ENCODE measurements at places on chromosomes 4 and X.

GRCh38 chr4:52670739-52671138 is 11.6 kb upstream of the USP46 start:
- DNase-seq, result no peak

GRCh38 chr4:152992466-152992865 is 56.3 kb downstream of the FHDC1 start:
- no peak for DNase-seq

GRCh38 chrX:31397119-31397518 is 325.3 kb upstream of the FTHL17 start:
- DNase-seq, result no peak

DNA sequence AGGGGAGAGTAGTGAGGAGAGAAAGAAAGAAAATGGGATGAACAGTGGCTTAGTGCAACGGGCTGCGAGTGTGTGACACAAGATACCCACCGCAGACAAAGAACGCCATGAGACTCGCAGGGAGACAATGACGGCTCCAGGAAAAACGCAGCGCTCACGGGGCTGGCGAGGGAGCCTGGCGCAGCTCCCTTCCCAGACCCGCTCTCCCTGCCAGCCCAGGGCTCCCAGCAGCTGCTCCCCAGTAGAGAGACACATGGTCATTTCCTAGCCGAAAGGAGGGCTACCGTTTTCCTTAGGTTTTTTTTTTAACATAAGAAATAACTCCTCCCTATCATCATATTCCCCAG is 149.5 kb downstream of the MAML3 start:
- DNase-seq, result no peak

DNA sequence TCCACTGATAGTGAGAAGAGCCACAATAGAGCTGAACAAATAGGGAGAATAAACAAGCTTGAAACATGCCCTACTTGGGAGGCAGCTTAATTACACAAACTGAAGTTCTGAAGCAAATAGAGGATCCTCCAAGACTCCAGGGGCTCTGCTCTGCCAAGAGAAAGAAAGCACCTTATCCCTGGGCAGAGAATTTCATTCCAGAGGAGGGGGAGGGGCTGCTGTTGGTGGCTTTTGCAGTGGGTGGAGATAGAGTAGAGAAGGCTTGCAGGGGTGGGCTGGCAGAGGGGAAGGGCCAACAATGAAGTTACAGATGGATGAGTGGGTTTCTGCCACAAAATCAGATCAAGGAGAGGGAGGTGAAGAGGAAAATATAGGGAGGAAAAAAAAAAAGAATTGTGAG is 1.0 kb upstream of the LPAR4 start:
- no peak for DNase-seq

GRCh38 chr4:154406018-154406795 is 85.4 kb downstream of the DCHS2 start:
- no peak for DNase-seq

- no peak for DNase-seq
These were observed 94.8 kb downstream of the ADGRL3 start for GRCh38 chr4:61294936-61295335.

- DNase-seq, result no peak
These were observed 39.7 kb upstream of the TBC1D14 start for GRCh38 chr4:6869944-6870343.

DNA sequence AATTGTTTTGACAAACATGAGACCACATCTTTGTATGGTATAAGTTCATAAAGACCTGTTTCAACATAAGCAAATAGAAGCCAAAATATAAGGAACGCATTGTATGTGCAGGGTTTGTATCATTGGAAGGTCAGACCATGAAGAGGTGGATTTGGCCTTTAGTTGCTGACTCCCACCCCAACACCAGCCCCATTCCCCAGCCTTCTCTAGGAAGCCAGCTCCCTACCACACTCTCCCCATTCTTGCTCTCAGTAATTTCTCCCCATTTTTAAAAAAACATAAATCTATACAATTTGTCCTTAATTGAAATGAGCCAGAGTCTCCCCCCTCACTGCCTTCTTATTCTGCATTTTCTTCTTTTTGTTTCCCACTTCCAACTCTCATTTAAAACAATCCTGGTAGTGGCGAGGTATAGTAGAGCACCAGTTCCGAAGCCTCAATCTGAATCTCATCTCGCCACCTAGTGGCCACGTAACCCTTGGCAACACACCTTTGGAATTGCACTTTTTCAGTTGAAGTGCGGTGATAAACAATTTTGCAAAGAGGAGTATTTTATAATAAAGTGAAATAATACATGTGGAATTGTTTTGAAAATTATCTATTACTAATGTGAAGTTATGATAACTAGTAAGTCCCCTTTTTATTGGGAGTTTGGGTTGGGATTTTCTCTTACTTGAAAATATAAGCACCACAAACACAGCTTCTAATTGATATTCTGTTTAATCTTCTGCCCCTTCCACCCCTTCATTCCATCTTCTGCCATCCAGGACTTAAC is 126.6 kb downstream of the ASB9 start:
- DNase-seq, result no peak

DNA sequence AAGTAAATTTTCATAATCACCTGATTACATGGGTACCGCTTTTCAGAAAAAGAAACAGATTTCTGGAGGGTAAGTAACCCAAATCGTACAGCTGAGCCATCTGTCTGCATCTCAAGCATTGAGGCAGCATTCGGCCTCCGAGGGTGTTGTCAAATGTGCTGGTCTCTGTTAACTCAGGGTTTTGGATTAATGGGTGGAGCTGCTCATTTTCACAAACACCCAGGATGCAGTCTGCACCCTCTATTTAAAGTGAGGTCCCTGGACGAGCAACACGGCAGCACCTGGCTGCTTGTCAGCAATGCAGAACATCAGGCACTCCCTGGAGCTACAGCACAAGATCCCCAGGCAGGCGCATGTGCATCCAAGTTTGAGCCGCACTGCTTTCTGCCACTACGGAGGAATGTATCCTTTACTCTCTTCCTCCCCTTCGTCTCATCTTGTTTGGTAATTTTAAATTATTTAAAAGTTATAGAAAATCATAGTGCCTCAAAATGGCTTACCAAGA is 24.7 kb upstream of the NAP1L5 start:
- no peak for DNase-seq

DNA sequence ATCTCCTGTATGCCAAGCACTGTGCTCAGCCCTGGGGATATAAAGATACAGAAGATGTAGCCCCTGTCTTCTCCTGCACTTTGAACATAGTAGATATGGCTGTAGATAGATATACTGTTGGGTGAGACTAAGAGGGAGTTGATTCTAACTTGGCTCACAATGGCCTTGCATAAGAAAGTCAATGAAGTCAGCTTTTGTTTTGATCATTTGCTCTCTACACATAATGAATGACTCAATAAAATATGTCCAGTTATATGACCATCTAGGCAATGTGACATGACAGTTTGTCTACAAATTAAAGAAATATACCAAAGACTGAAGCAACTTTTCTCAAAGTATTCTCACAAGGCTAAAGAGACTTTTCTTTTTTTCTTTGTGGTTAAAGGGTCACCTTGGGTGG is 147.6 kb upstream of the DIPK2B start:
- no peak for DNase-seq

DNA sequence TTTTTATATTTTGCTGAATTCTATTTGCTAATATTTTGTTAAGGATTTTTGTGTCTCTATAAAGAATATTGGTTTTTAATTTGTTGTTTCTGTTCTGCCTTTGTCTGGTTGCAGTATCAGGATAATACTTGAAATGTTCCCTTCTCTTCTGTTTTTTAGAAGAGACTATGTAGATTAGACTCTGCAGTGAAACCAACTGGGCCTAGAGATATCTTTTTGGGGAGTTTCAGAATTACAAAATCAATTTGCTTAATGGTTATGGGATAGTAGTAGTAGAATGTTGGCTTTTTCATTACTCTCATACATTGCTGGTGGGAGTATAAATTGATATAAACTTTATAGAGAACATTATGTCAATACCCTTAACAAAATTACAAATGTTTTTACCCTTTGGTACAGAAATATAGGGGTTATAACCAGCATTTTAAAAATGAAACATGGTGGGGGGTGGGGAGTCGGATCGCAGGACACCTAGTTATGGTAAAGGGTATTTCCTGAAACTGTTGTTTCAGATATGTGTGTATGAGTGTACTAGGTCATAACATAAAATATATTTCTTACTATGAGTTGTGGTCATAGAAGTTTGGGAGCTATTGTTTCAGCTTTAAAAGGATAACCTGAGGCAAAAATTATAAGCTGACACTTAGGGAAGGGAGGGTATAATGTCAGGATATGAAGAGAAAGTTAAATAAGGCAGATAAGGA is 29.0 kb downstream of the CLOCK start:
- no peak for DNase-seq

DNA sequence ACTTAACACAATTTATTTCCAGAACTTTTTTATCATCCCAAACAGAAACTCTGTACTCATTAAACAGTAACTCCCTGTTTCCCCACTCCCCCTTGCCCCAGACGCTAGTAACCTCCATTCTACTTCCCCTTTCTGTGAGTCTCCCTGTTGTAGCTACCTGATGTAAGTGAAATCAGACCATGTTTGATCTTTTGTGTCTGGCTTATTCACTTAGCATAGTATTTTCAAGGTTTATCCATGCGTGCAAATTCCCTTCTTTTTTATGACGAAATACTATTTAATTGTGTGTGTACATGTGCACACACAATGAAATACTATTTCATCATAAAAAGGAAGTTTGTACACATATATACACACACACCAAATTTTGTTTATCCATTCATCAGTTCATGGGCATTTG is 5.2 kb downstream of the PKD2 start:
- no peak for DNase-seq

- no peak for DNase-seq
These were observed 597.9 kb downstream of the GBA3 start for GRCh38 chr4:23290656-23291055.

GRCh38 chr4:98873059-98873458 is 55.9 kb downstream of the EIF4E start:
- no peak for DNase-seq

DNA sequence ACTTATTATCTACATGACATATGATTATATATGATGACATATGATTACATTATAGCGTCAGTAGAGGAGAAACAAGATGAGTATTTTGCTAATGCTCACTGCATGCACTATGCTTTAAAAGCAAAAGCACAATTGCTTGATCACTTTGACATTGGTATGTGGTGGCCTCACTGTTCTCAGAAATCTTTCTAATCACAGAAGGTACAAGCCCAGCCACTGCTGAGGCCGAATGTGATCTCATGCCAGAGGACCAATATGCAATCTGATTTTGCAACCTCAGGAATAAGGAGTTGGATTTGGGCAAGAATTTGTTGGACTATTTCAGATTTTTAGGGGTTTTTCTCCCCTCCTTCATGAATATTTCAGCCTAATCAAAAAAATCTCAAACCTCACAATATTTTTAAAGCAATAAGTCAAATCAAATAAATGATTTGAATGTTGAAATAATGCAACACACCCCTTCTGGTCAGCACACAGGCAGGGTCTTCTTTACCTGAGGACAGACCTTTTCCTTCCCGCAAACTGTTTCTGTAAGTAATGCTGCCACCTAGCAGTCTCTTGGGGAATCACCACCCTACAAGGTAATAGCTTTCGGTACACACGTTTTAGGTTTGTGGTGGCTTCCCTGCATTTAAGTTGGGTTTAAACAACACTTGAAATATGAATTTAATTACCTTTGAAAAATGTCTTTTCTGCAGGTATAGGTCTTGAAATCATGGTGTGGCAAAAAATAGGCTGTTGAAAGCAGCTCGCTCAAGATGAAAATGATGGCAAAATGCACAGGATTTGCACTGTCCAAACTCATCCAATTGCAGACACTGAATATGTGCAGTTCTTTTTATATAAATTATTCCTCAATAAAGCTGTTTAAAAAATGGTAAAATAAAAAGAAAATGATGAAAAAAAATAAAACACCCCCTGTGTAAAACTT is 4.8 kb upstream of the CXCL13 start:
- no peak for DNase-seq

DNA sequence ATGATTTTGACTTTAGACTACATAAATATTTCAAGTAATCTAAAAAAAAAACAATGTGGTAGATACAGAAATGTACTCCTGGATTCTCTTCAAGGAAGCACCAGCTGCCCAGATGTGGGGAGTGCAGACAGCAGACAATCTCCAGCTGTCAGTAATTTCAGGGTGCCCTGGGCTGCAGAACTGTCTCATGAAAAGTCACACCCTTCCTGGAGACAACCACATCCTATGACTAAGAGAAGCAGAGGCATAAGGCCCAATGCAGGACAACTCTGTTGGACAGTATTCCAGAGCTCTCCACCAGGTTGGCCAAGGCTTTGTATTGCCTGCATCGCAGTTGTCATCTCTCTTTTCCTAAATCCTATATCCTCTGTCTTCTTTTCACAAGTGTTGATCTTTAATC is 34.4 kb upstream of the BLTP1 start:
- DNase-seq, result no peak

GRCh38 chr4:40848251-40848650 is 98.5 kb downstream of the NSUN7 start:
- no peak for DNase-seq

- no peak for DNase-seq
These were observed 1684.8 kb upstream of the TENM3 start for GRCh38 chr4:180558427-180558826.

DNA sequence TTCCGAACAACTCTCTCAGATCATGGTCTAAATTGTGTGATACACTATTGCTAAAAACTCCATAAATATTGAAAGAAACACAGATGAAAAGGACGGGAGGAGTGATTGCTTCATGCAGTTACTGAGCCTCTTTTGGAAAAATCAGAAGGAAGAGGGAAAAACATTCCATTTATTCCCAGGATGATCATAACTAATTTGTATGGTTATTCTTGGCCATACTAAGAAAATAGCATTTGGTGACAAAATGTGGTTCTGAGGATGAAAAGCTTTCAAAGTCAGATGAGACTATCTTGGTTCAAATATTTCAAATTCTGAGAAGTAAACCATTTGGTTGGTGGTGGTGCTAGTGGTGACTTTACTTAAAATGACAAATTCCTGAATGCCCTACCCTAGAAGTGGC is 305.4 kb upstream of the LDB2 start:
- DNase-seq, result no peak

DNA sequence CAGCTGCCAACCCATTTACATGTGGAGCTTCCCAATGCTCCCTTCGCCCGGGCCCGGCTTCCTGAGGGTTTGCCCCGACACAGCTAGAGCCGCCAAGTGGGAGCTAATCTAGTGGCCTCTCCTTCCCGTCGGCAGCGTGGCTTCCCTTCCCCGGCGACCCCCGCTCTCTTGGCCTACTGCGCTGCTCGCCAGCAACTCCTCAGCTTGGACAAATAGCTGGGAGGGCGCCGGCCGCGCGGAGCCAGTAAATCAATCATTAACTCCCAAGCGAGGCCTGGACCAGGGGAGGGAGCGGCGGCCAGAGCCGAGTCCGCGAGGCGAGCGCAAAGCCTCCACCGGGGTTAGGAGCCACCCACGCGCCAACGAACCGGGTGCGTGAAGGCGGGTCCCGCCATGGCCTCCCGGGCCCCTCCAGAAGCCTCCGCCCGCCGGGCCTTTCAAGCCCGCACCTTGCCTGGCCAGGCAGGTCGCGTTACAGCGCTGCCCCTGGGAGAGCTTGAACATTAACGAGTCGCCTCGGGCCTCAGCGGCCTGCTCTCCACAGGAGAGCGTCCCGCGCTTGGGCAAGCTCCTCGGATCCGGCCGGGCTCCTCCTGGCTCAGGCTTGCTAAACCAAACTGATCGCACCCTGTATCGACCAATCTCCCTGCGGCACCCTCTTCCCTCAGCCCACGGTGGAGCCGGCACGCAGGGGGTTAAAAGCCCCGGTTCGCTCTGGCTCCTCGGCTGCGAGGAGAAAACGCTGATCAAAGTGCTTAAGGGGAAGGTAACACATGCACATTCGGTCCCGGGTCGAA is 10.6 kb upstream of the BCOR start:
- DNase-seq, result no peak
